Left colon (tissue), 2 donors: ENCODE measurements at places on chromosomes 5 and 9. TPM values are rescaled to one million over a fixed set of nuclear protein-coding genes. Genes with fewer than 3 reads are reported as not detected.

- DNase-seq, result no peak
These were observed 151.6 kb upstream of the MEF2C start for GRCh38 chr5:89034588-89034987.

ARHGEF28 gene
- total RNA-seq, result 13.5 TPM

- DNase-seq, result no peak
These were observed 75.2 kb downstream of the F2RL2 start for GRCh38 chr5:76547891-76548524.

ANKRD20A1 gene
- total RNA-seq, result 5.6 TPM

FSTL4 gene
- 0.39 TPM for total RNA-seq

DNA sequence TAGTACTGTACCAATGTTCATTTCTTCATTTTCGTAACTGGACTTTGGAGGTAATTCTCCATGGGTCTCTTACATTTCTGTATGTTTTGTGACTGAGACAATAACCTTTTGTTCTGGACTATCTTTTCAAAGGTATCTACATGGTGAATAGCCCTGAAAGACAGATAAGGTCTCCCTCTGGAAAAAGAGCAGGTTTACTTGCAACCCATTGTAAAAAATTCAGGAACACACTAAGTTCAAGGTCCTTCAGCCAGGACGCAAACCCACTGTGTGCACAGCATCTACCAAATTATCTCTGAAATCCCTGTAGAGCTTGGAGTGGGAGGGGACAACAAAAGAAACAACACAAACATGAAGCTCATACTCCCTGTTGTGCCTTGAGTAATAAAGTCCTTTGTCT, 8.3 kb downstream of the DTWD2 start:
- DNase-seq, result no peak

- no peak for DNase-seq
These were observed 169.8 kb downstream of the FOCAD start for GRCh38 chr9:20853866-20854265.

ADAMTSL1 gene
- total RNA-seq, result 18.9 TPM

PCDH1 gene
- 147 TPM for total RNA-seq

- DNase-seq, result no peak
These were observed 13.0 kb downstream of the APBA1 start for GRCh38 chr9:69658987-69659675.

DNA sequence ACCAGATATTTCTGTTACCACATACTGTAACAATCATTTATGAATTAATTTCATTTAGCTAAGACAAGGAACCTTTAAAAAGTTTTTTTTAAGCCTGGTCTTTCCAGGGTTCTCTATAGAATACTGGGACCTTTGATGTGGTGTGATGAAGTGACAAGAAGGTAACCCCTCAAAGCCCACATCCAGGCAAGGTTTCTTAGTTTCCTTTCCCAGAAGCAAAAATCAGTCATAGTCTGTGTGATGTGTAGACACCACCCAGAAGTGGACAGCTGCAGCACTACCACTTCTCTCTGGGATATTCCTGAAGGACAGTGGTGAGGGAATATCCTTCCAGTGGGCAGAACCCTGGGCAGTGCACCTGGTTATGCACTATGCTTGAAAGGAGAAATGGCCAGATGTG, 115.6 kb downstream of the TTC39B start:
- no peak for DNase-seq

GRCh38 chr5:32231929-32232328, 57.8 kb upstream of the GOLPH3 start:
- peak; percentile 37 for DNase-seq

GRCh38 chr5:132008961-132009680, 2.3 kb downstream of the ACSL6 start:
- DNase-seq, result peak; percentile 17

- DNase-seq, result no peak
These were observed 48.5 kb downstream of the MFAP3 start for GRCh38 chr5:154087260-154087659.

PALM2AKAP2 gene
- total RNA-seq, result 2.7 TPM

KCNV2 gene
- total RNA-seq, result not detected

- no peak for DNase-seq
These were observed 9.8 kb downstream of the RIGI start for GRCh38 chr9:32516241-32516640.

- DNase-seq, result peak; percentile 23
These were observed 8.9 kb upstream of the ENTPD8 start for GRCh38 chr9:137449931-137450538.

- DNase-seq, result no peak
These were observed 56.5 kb downstream of the JAK2 start for GRCh38 chr9:5041390-5042115.

GRCh38 chr5:7208938-7209337, 187.0 kb upstream of the ADCY2 start:
- DNase-seq, result peak; percentile 11

DOCK2 gene
- total RNA-seq, result 13.3 TPM

SAXO1 gene
- not detected for total RNA-seq

DNA sequence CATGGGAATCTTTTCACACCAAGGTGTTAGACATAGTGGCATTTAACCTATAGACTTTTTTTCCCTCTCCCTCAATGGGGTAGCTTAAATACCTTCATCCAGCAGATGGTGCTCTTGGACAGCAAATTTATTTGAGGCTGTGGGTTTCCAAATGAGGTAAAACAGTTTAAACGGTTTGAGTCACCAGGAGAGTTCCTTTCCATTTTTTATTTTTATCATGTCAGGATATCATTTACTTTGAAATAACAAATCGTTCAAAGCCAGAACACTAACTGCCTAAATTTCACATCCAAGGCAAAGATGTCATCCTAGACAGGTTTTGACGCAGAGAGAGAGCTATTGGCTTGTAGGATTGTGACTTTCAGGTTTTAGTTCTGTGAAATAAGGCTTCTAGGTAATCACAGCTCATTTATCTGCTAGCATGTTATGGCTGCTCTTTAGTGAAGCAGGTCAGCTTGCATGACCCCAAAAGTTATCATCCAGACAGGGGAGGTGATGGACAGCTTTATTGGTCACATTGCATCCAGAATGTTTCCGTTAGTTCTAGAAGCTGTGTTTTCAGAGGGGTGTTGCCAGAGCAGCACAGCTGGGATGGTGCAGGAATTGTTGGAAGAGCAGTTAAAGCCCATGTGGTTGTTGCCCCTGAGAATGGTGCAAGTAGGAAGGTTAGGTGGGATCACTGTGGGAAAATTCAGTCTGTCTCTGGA, 69.8 kb downstream of the KDM4C start:
- no peak for DNase-seq

LCN1 gene
- total RNA-seq, result not detected

DNA sequence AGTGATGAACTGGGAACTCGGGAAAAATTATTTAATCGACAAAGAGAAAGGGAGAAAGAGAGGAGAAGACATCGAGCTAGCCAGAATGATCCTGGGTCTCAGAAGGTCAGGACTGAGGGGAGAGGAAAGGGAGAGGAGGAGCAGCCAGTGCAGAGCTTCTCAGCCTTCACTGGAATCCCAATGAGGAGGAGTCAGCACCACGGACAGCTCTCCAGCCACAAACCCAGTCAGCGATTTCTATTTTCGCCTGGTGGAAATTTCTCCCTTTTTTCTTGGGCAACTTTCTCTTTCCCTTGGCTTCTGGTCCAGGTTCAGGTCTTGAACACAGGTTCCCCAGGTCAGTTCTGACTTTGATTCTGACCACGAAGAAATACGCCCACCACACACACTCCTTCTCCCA, 1.6 kb upstream of the BRINP1 start:
- DNase-seq, result no peak

RGS7BP gene
- total RNA-seq, result 0.50 TPM

GRCh38 chr5:53645078-53645477, 84.6 kb downstream of the NDUFS4 start:
- DNase-seq, result no peak

DNA sequence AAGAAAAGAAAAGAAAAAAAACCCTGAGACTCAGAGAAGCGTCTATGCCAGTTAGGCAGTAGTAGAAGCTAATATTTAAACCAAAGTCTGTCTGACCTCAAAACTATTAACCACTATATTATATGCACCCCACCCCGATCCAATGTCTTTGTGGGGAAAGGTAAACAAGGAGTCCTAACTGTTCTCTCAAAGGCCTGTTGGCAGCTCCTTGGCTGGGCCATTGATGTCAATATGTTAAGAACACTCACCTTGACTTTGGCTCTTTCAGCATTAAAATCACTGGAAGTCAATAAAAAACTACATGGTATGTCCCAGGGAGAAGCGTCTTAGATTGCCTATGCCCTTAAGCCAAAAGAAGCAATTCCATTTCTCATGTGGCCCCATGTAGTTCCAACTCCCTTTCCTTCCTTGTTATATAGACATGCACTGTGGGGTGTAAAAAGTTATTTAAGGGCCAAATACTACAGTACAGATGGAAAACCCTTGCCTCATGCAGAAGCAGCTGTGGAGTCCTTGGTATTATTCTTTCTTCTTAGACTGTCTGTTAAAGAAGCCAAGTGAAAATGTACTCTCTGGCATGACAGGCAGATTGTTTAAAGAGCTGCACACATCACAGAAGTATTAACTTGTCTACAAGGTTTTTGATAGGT, 308.6 kb upstream of the RPS23 start:
- no peak for DNase-seq

REXO4 gene
- 22.5 TPM for total RNA-seq

GRCh38 chr5:143957455-143957854, 145.5 kb downstream of the HMHB1 start:
- no peak for DNase-seq

OR1K1 gene
- total RNA-seq, result not detected

GRCh38 chr9:27799326-27799725, 226.0 kb upstream of the C9orf72 start:
- no peak for DNase-seq

GRCh38 chr9:113585085-113585442, 121.5 kb downstream of the RGS3 start:
- DNase-seq, result no peak

DNA sequence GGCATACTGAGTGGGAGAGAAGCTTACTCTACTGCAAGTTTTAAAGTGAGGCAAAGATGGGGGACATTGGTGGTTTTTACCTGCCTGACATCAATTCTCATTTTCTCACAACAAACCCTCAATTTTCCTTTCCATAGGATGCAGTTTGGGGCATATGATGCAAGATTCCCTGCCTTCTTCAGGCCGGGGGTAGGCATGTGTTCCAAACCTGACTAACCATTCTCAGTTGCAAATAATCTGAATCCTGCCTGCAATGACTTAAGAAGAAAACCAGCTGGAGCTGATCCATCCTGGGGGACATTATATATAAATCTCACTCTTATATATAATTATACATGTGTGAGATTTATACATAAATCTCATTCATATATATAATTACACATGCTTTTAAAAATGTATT, 223.6 kb upstream of the EFNA5 start:
- no peak for DNase-seq

GRCh38 chr5:51091816-51092215, 291.4 kb upstream of the ISL1 start:
- DNase-seq, result no peak

CHSY3 gene
- total RNA-seq, result 0.67 TPM

- DNase-seq, result no peak
These were observed 103.0 kb upstream of the MAMDC2 start for GRCh38 chr9:69940674-69941073.

DNA sequence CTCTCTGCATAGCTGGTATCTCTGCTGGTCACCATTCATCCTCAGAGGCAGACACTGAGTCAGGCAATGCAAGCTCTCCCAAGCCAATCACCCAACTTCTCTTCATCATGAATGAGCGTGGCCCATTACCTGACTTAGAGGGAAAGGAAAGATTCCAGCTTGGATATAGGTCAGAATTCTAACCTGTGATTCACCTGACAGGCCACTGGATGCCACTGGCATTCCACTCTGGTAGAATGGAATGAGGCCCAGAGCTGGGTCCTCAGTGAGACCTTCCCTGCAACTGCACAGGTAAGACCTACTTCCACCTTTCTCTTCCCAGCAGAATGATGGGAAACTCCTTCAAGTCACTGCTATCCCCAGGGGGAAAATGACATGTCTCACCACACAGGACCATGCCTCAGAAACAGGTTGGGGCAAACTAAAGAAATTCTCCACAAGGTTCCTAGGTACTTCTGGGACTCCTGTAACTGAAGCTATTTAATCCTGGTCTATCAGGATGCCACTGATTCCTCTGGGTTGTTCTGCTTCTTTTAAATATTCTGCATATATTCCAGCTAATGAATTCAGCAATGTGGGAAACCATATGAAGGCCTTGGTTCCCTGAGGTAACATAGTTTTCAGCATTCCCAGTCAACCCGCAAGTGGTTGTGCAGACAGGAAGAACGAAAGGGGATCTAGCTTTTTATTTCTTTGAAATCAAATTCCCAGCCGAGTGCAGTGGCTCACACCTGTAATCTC, 62.0 kb downstream of the SUSD1 start:
- peak; percentile 48 for DNase-seq

CCDC180 gene
- 1.2 TPM for total RNA-seq

PCDHGA2 gene
- 0.75 TPM for total RNA-seq

DNA sequence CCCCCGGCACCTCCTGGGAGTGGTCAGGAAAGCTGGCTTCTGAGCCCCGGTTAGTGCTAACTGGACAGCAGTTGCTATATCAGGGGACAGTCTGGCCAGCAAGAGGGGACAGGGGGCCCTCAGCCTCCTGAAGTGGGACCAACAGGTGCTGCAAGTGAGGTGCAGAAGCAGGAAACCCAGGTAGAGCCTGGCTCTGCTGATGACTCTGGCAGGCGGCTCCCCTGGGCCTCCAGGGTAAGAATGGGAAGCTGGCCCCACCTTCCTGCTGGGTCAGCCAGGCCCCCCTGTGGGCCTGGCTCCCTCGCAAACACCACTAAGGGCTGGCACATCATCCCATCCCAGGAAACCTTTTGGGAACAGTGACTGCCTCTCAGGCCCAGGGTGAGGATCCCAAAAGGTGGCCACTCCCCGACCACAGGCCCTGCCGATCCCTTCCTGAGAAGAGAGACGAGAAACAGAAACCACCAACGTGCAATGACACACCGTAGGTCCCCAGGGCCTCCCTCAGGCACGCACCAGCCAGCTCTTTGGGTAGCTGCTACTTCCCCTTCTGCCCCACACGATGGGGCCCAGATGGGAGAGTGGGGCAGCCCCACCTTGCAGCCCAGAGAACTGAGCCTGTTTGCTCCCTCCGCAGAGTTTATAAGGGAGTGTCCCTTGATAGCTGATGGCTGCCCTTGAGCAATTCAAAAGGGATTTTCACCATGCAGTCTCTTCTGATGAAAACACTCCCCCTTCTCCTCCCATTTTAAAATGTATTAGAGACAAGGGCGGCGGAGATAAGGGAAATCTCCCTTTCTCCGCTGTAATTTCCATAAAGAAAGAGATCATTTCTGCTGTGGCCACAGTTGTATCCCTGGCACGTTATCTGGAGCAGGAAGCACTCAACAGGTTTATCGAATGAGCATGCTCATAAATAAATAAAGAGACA, 76.8 kb downstream of the STK10 start:
- DNase-seq, result peak; percentile 69

GRCh38 chr5:570886-571285, 41.3 kb upstream of the CEP72 start:
- DNase-seq, result no peak

DNA sequence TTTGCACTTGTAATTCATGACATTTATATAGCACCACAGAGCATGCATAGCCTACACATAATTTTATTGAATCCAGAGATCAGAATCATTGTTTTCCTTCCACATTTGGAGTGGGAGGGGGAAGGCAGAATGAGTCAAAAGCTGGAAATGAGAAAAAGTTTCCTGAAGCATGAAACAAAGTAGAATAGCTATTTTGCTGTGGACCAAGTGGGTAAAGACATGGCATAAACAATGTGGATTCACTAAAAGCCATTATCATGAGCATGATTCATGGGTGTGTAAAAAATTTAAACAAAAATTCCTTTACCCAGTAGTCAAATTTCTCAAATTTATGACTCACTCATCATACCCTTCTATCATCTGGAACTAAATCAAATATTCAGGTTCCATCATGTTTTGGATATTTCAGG, 97.9 kb downstream of the YIPF5 start:
- DNase-seq, result no peak

- DNase-seq, result no peak
These were observed 332.8 kb downstream of the MLLT3 start for GRCh38 chr9:20289423-20290010.
